ENCODE measurements at places on chromosomes 2 and 18. TPM values are rescaled to one million over a fixed set of nuclear protein-coding genes. Genes with fewer than 3 reads are reported as not detected.

SOX11 gene
- polyA plus RNA-seq = not detected

DARS1 gene
- 78.3 TPM for polyA plus RNA-seq

BUB1 gene
- 3.8 TPM for polyA plus RNA-seq

ALMS1 gene
- 6.5 TPM for polyA plus RNA-seq

ABCA12 gene
- 6.0 TPM for polyA plus RNA-seq

FAHD2A gene
- 27.2 TPM for polyA plus RNA-seq

SIX2 gene
- not detected for polyA plus RNA-seq

PPP3R1 gene
- polyA plus RNA-seq = 10.1 TPM

SP9 gene
- polyA plus RNA-seq = not detected

ANKRD30BL gene
- polyA plus RNA-seq = not detected

RFTN2 gene
- polyA plus RNA-seq = 0.18 TPM

STK16 gene
- polyA plus RNA-seq = 44.7 TPM

FBLN7 gene
- 0.12 TPM for polyA plus RNA-seq

DAPL1 gene
- 1.1 TPM for polyA plus RNA-seq

TDRD15 gene
- not detected for polyA plus RNA-seq

TUBA3E gene
- polyA plus RNA-seq = not detected

RANBP2 gene
- 18.4 TPM for polyA plus RNA-seq

AQP12B gene
- polyA plus RNA-seq = not detected

LYPD6B gene
- polyA plus RNA-seq = 30.8 TPM

TGFA gene
- polyA plus RNA-seq = 71.8 TPM

ACTR2 gene
- polyA plus RNA-seq = 134 TPM

NTSR2 gene
- polyA plus RNA-seq = not detected

PRKAG3 gene
- not detected for polyA plus RNA-seq

POTEC gene
- polyA plus RNA-seq = not detected

LINC00305 gene
- not detected for polyA plus RNA-seq

REG3A gene
- not detected for polyA plus RNA-seq

GPC1 gene
- 46.6 TPM for polyA plus RNA-seq

ARHGAP28 gene
- 0.43 TPM for polyA plus RNA-seq

SP5 gene
- polyA plus RNA-seq = not detected

PROKR1 gene
- not detected for polyA plus RNA-seq

PSMA8 gene
- not detected for polyA plus RNA-seq

AFF3 gene
- not detected for polyA plus RNA-seq

MC4R gene
- polyA plus RNA-seq = 0.03 TPM

CCDC68 gene
- 1.4 TPM for polyA plus RNA-seq

CD8B2 gene
- not detected for polyA plus RNA-seq

ASB18 gene
- polyA plus RNA-seq = not detected

NFATC1 gene
- 0.77 TPM for polyA plus RNA-seq

TMEM17 gene
- polyA plus RNA-seq = 4.1 TPM

CFAP65 gene
- polyA plus RNA-seq = not detected

COL3A1 gene
- polyA plus RNA-seq = 0.03 TPM

MAP3K19 gene
- polyA plus RNA-seq = not detected

ASXL3 gene
- polyA plus RNA-seq = not detected

ABCG8 gene
- polyA plus RNA-seq = not detected

GATA6 gene
- 0.28 TPM for polyA plus RNA-seq
